ENCODE measurements at places on chromosomes 1 and 21. TPM values are rescaled to one million over a fixed set of nuclear protein-coding genes. Genes with fewer than 3 reads are reported as not detected.
A peak's percentile ranks its signal among the peaks of the same experiment; 100 is the strongest.

KRTAP19-3 gene
- total RNA-seq = not detected

PSEN2 gene
- total RNA-seq = 13.4 TPM

CFAP74 gene
- total RNA-seq = not detected

DNA sequence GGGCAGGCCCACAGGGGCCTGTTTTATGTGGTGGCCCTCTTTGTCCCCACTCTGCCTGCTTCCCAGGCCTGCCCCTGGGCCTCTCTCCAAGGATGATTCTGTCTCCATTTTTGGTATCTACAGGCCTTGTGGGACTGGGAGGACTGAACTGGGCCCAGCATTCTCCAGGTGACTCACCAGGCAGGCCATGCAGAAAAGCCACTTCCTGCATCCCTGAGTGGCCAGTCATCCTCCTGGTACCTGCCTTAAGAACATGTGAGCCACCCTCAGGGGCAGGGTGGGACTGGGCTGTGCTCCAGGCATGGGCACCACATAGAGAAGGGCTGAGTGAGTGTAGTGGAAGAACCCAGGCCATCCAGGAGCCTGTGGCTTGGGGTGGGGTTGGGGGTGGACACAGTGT lies 20.0 kb upstream of the BCAR3 start:
- DNase-seq = no peak
- peaks cover 69% of the 10 kb centered on the region for H3K4me1 ChIP-seq

DNA sequence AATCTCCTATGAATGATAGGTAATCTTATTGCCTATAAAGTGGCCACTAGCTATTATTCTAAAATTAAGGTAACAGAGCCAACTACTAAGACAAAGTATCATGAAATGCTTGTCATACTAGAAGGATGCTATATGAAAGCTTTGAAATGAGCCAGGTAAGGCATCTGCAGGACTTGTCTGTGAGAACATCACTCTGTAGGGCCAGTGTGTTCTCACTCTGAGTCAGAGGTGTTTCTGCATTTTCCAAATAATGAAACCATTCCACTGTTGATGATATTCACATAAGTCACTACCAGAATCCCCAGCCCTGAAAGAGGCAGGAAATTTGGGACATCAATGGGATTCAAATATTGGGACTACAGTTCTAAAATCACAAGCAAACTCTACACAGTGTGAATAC lies 25.8 kb upstream of the GBP5 start:
- no peak overlapping the region for H3K4me3 ChIP-seq
- DNase-seq = no peak
- H3K36me3 ChIP-seq = no peaks in the 10 kb centered on the region
- H3K27me3 ChIP-seq = no peaks in the 10 kb centered on the region
- H3K4me1 ChIP-seq = peaks cover 7% of the 10 kb centered on the region
- no peak overlapping the region for H3K27ac ChIP-seq

- DNase-seq = no peak
- no peak overlapping the region for H3K27ac ChIP-seq
- H3K4me1 ChIP-seq = no peaks in the 10 kb centered on the region
Observed at GRCh38 chr1:246012341-246012740, 494.7 kb downstream of the SMYD3 start.

DNA sequence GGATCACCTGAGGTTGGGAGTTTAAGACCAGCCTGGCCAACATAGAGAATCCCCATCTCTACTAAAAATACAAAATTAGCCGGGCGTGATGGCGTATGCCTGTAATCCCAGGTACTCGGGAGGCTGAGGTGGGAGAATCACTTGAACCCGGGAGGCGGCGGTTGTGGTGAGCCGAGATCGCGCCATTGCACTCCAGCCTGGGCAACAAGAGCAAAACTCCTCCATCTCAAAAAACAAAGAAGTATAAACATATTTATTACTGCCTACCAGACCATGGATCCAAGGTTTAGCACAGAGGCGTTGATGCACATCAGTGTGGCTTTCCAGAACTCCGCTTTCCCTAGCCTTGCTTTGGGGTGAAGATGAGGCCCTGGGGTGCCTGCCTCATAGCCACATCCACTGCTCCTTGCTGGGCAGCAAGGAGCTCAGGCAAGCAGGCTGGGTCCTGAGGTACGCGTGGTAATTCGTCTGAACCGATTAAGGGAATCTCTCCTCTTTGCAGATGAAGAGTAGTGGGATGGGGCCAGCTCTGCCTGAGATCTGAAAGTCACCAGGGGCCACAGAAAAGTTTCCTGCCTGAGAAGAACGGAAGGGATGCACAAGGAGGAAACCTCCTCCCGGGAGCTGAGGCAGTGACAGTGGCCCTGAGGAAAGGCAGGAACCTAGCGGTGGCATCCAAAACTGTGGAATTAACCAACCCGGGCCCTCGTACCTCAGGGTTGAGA lies 52.3 kb upstream of the LBR start:
- no peak for DNase-seq
- no peaks in the 10 kb centered on the region for H3K27me3 ChIP-seq
- peak overlapping the region; percentile 56 for H3K27ac ChIP-seq
- H3K4me1 ChIP-seq = peaks cover 58% of the 10 kb centered on the region
- H3K36me3 ChIP-seq = no peaks in the 10 kb centered on the region

- no peak overlapping the region for H3K27ac ChIP-seq
- H3K4me3 ChIP-seq = no peak overlapping the region
- no peaks in the 10 kb centered on the region for H3K4me1 ChIP-seq
- no peaks in the 10 kb centered on the region for H3K27me3 ChIP-seq
Observed at GRCh38 chr1:111706921-111707320, 32.3 kb downstream of the INKA2 start.

DNA sequence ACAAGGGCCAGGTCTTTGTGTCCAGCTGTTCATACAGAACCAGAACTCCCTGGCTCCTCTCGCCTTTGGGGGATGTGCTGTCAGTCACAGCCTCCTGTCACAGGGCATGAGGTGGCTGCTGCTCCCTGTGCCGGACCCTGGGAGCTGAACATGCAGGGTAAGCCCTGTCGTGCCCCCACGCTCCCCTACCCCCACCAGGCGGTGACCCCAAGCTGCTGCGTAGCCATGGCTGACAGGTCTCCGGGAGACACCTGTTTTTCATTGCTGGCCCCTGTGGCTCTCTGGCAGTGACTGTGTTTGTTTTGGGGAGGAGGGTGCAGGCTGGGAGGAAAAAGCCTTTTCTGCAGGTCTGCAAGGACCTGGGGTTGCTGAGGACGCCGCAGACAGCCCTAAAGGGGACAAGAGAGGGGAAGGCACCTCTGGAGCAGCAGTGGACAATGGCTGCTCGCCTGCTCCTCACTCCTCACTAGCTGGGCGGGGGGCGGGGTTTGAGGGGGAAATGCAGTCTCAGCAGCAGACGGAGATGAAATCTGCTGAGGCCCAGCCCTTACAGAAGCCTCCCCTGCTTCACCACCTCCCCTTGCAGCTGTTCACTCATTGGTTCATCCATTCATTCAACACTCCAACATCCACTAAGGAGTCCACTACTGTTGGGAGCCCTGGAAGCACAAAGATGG lies 81.4 kb downstream of the TRABD2B start:
- H3K27me3 ChIP-seq = peaks cover 14% of the 10 kb centered on the region
- no peak for DNase-seq
- no peaks in the 10 kb centered on the region for H3K4me1 ChIP-seq
- H3K27ac ChIP-seq = no peak overlapping the region

Measured in activated B cell treated with CpG ODN at 0.5 μM for 24 hours (primary cell).